ENCODE measurements at places on chromosomes 3 and 15.

GRCh38 chr15:31934821-31935220 is 95.5 kb upstream of the CHRNA7 start:
- DNase-seq, result no peak

DNA sequence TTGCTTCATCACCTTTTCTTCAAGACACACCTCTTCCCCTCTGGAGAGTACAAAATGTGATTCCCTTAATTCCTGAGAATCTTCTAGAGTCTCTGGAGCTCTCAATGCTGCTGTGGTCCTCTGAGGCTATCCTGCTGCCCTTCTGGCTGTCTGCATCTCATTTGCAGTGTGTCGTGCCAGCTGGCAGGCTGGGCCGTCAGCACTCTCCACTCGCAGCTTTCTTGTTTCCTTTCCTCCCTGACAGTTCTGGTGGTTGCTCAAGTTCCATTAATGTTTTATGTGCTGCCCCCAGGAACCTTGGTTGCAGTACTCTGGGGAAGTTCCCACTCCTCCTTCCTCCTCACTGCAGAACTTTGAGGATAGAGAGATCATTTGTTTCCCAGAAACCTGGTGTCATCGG is 210.8 kb upstream of the ROPN1 start:
- DNase-seq, result no peak

DNA sequence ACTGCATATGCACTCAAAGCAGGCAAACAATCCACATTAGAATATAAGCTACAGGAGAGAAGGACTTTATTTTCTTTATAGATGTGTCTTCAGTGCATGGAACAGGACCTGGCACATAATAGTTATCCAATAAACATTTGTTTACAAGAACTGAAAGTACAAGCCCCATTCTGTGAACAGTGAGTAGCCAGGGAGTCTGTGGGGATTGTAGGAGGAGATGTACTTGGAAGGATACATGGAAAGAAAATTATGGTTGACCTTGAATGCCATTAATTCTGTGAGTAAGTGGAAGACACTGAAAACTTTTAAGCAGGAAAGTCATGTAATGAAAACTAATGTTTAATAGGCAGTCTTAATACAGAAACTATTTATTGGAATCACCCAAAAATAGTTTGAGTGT is 28.3 kb downstream of the MASP1 start:
- no peak for DNase-seq

- no peak for DNase-seq
Observed at GRCh38 chr3:133475245-133476010, 75.6 kb downstream of the BFSP2 start.

GRCh38 chr15:78709263-78709882 is 68.4 kb upstream of the CHRNB4 start:
- DNase-seq, result no peak

All from HS-27A (cell line).